ENCODE measurements at places on chromosomes 5 and 9. TPM values are rescaled to one million over a fixed set of nuclear protein-coding genes. Genes with fewer than 3 reads are reported as not detected.

ERAP2 gene
- 4.4 TPM for total RNA-seq

PCDHA5 gene
- 1.0 TPM for total RNA-seq

SLC46A2 gene
- not detected for total RNA-seq

PELO gene
- total RNA-seq = 83.7 TPM

INSL4 gene
- total RNA-seq = not detected

OR1Q1 gene
- not detected for total RNA-seq

PRELID1 gene
- total RNA-seq = 98.8 TPM

MEF2C gene
- total RNA-seq = 9.9 TPM

DNA sequence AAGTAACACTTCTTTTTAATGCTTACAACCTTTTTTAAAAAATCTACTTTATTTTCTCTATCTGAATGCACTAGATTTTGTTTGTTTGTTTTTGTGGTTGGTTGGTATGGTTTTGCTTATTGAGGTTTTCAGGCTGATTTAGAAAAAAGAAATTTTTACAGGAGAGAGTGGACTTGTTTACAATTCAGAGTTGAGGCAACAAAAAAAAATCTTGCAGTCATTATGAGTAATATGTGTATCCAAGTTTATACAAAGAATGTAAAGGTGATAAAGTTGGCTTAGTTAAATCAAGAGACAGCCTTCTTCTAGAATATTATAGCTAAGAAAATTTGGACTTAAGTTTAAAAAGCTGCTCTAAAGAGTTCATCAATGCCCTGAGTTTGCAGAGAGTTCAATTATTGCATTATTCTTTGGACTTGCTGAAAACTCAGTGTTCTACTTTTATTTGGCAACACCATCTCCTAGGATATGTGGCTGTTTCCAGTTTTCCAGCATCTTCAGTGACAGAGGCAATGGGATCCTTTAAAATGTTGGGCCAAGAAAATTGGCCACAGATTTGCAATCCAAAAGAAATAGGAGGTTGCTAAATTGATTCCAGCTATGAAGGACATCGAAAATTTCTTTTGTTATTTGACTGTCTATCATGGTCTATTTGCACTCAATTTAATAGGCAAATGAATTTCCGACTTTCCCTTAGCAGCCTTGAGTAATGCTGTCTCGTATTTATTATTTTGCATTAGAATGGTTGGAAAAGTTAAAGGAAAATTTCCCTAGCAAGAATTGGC is 10.7 kb downstream of the STK32A start:
- no peak overlapping the region for H3K4me3 ChIP-seq
- DNase-seq = no peak
- H3K27ac ChIP-seq = no peak overlapping the region
- H3K36me3 ChIP-seq = no peaks in the 10 kb centered on the region
- peaks cover 26% of the 10 kb centered on the region for H3K27me3 ChIP-seq

- H3K4me1 ChIP-seq = peaks cover 26% of the 10 kb centered on the region
- no peaks in the 10 kb centered on the region for H3K36me3 ChIP-seq
- H3K27ac ChIP-seq = no peak overlapping the region
- DNase-seq = no peak
- H3K27me3 ChIP-seq = peaks cover 6% of the 10 kb centered on the region
These were observed 135.6 kb downstream of the LIFR start for GRCh38 chr5:38420691-38421390.

DNA sequence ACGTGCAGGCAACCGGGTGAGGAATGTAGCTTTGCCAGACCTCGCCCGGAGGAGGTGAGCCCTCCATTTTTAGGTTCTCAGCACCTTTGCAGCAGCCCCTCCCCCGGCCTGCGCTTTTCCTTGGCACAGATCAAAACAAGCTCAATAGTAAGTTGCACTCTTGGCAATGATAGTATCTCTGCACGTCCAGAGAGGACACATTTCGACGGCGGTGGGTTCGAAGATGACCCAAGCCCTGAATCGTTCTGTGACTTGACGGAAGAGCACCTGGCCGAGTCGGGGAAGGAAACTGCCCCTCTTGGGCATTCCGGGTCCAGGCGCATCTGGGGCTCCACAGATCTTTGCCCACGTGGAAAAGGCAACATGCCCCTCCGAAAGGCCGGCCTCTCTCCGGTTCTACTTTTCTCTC is 904 bp downstream of the GDNF start:
- peaks cover 69% of the 10 kb centered on the region for H3K27me3 ChIP-seq
- H3K4me3 ChIP-seq = peak overlapping the region; percentile 79
- no peak overlapping the region for H3K27ac ChIP-seq
- H3K36me3 ChIP-seq = no peaks in the 10 kb centered on the region
- DNase-seq = no peak

- DNase-seq = no peak
- H3K27ac ChIP-seq = no peak overlapping the region
- H3K4me1 ChIP-seq = no peaks in the 10 kb centered on the region
- H3K27me3 ChIP-seq = no peaks in the 10 kb centered on the region
- H3K4me3 ChIP-seq = no peak overlapping the region
- no peaks in the 10 kb centered on the region for H3K36me3 ChIP-seq
These were observed 175.3 kb downstream of the SLF1 start for GRCh38 chr5:94793816-94794198.

- no peak for DNase-seq
- peaks cover 7% of the 10 kb centered on the region for H3K4me1 ChIP-seq
- no peak overlapping the region for H3K4me3 ChIP-seq
- H3K36me3 ChIP-seq = no peaks in the 10 kb centered on the region
- H3K27me3 ChIP-seq = no peaks in the 10 kb centered on the region
These were observed 287.9 kb downstream of the SEC61B start for GRCh38 chr9:99509900-99510535.

- peak overlapping the region; percentile 68 for H3K4me3 ChIP-seq
- peaks cover 18% of the 10 kb centered on the region for H3K36me3 ChIP-seq
- no peaks in the 10 kb centered on the region for H3K27me3 ChIP-seq
These were observed 73.8 kb upstream of the ITGA2 start for GRCh38 chr5:52915176-52915875.

- H3K4me3 ChIP-seq = no peak overlapping the region
- H3K4me1 ChIP-seq = peaks cover 16% of the 10 kb centered on the region
- peak overlapping the region; percentile 82 for H3K27ac ChIP-seq
- no peak for DNase-seq
These were observed 34.4 kb downstream of the INSYN2B start for GRCh38 chr5:169945831-169946261.

- H3K36me3 ChIP-seq = no peaks in the 10 kb centered on the region
- H3K27ac ChIP-seq = no peak overlapping the region
- H3K4me1 ChIP-seq = no peaks in the 10 kb centered on the region
- H3K4me3 ChIP-seq = no peak overlapping the region
- no peak for DNase-seq
These were observed 367.1 kb upstream of the IZUMO3 start for GRCh38 chr9:24912767-24913166.

GRCh38 chr9:16719921-16720320 is 150.5 kb downstream of the BNC2 start:
- peak overlapping the region; percentile 38 for H3K4me3 ChIP-seq
- H3K4me1 ChIP-seq = peaks cover 70% of the 10 kb centered on the region
- H3K27ac ChIP-seq = peak overlapping the region; percentile 82
- H3K36me3 ChIP-seq = peaks cover 14% of the 10 kb centered on the region

GRCh38 chr9:92607088-92607487 is 62.8 kb downstream of the IPPK start:
- no peaks in the 10 kb centered on the region for H3K27me3 ChIP-seq
- peaks cover 46% of the 10 kb centered on the region for H3K4me1 ChIP-seq
- H3K27ac ChIP-seq = peak overlapping the region; percentile 91
- H3K4me3 ChIP-seq = peak overlapping the region; percentile 38
- H3K36me3 ChIP-seq = peaks cover 22% of the 10 kb centered on the region
- peak; percentile 84 for DNase-seq

GRCh38 chr9:11158676-11159075 is 545.9 kb upstream of the PTPRD start:
- no peaks in the 10 kb centered on the region for H3K4me1 ChIP-seq
- DNase-seq = no peak
- no peaks in the 10 kb centered on the region for H3K27me3 ChIP-seq
- H3K27ac ChIP-seq = no peak overlapping the region

DNA sequence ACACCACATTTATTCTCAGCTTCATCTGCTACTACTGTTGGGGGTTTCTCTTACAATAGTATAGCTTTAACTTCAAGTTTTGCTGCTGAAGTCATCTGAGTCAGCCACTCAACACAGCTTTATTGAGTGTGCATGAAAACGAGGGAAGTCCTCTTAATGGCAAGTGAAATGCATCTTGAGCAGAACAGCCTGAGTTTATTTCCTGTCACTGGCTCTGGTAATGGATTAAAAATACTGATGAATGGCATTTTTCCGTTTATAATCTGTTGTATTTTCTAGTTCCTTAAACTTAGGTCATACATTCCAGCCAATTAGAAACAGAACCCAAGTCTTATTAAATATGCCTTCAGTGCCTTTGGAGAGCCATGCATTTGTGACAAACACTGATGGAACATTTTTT is 238.6 kb downstream of the SLF1 start:
- no peak overlapping the region for H3K4me3 ChIP-seq
- DNase-seq = no peak
- no peaks in the 10 kb centered on the region for H3K4me1 ChIP-seq
- peaks cover 14% of the 10 kb centered on the region for H3K27me3 ChIP-seq
- no peak overlapping the region for H3K27ac ChIP-seq
- no peaks in the 10 kb centered on the region for H3K36me3 ChIP-seq

- H3K4me1 ChIP-seq = peaks cover 32% of the 10 kb centered on the region
- H3K27me3 ChIP-seq = no peaks in the 10 kb centered on the region
- H3K27ac ChIP-seq = peak overlapping the region; percentile 80
- no peak for DNase-seq
These were observed 148.9 kb downstream of the RXRA start for GRCh38 chr9:134475011-134475790.

DNA sequence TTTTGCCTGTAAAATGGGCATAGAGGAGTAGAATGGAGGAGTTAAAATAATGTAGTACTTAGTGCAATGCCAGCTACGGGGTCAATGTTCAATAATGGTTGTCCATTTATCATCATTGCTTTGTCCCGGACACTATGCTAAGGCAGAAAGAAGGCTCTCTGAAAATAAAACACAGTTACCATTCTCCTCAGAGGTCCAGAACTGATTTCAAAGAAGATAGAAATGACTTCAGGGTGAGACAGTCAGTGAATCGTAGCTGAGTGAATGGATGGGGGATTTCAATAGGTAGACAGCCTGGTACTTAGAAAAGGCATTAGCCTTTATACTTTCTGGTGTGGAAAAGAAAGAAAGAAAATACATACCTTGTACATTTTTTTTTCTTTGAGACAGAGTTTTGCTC is 1.2 kb upstream of the AK3 start:
- no peaks in the 10 kb centered on the region for H3K27me3 ChIP-seq
- no peak for DNase-seq
- H3K4me1 ChIP-seq = peaks cover 36% of the 10 kb centered on the region
- H3K4me3 ChIP-seq = peak overlapping the region; percentile 73
- H3K27ac ChIP-seq = peak overlapping the region; percentile 29
- no peaks in the 10 kb centered on the region for H3K36me3 ChIP-seq

GRCh38 chr5:8615142-8615858 is 746.4 kb downstream of the MTRR start:
- H3K4me1 ChIP-seq = no peaks in the 10 kb centered on the region
- no peak overlapping the region for H3K4me3 ChIP-seq
- H3K27ac ChIP-seq = no peak overlapping the region
- H3K36me3 ChIP-seq = no peaks in the 10 kb centered on the region

DNA sequence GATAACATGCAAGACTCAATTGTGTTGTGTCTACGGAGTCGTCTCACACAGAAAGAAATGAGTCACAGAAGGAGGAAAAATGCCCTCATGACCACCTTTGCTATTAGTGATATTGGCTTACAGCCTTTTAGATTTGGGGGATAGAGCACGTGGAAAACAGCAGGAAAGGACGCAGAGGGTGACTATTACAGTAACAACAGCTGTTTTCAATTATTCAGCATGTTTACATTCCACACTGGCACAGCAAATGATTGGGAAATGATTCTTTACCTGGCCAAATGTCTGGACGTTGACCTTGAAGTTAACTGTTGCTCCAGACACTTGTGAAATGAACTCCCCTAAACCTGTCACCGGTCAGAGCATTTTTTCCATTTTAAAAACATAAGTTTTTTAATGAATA is 46.8 kb downstream of the APTX start:
- peaks cover 3% of the 10 kb centered on the region for H3K36me3 ChIP-seq
- peaks cover 14% of the 10 kb centered on the region for H3K4me1 ChIP-seq
- H3K27ac ChIP-seq = no peak overlapping the region
- H3K27me3 ChIP-seq = no peaks in the 10 kb centered on the region
- DNase-seq = no peak
- no peak overlapping the region for H3K4me3 ChIP-seq

GRCh38 chr5:172845154-172845553 is 11.1 kb downstream of the ERGIC1 start:
- peaks cover 2% of the 10 kb centered on the region for H3K36me3 ChIP-seq
- H3K27ac ChIP-seq = peak overlapping the region; percentile 16
- no peak overlapping the region for H3K4me3 ChIP-seq
- no peaks in the 10 kb centered on the region for H3K27me3 ChIP-seq
- DNase-seq = no peak

GRCh38 chr5:150108711-150109514 is 22.6 kb upstream of the CSF1R start:
- no peak for DNase-seq
- H3K27ac ChIP-seq = peak overlapping the region; percentile 93
- H3K27me3 ChIP-seq = no peaks in the 10 kb centered on the region
- H3K36me3 ChIP-seq = peaks cover 3% of the 10 kb centered on the region
- peaks cover 79% of the 10 kb centered on the region for H3K4me1 ChIP-seq

DNA sequence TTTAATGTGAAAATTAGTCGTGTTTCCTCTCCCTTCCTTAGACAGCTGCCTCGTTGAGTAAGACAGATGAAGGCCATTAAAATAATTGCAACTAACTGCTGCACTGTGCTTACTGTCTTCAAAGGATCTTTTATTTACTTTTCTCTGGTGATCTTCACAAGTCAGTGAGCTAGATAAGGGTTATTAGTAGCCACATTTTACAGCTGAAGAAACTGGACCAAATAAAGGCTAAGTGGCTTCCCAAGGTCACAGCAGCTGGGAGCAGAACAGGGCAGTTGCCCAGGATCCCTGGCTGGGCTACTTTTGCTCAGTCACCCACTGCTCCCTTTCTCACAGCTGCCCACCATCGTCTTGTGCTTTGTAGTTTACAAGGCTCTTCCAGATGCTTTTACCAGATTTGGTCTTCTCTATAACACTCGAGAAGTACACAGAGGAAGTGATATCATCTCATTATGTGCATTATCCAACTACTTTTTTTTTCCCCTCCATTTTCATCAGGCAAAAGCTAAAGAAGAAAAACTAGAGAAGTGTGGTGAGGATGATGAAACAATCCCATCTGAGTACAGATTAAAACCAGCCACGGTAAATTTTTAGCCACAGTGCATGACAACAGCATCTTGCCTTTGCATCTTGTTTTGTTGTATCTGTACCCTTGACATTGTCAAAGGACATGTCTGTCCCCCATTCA is 61.8 kb downstream of the ERAP1 start:
- no peaks in the 10 kb centered on the region for H3K27me3 ChIP-seq
- H3K27ac ChIP-seq = peak overlapping the region; percentile 1
- no peak for DNase-seq
- peaks cover 57% of the 10 kb centered on the region for H3K36me3 ChIP-seq
- H3K4me1 ChIP-seq = no peaks in the 10 kb centered on the region
- no peak overlapping the region for H3K4me3 ChIP-seq

All from osteocyte (in vitro differentiated cells).